ENCODE measurements at places on chromosomes 16 and 17. TPM values are rescaled to one million over a fixed set of nuclear protein-coding genes. Genes with fewer than 3 reads are reported as not detected.
A peak's percentile ranks its signal among the peaks of the same experiment; 100 is the strongest.

DNA sequence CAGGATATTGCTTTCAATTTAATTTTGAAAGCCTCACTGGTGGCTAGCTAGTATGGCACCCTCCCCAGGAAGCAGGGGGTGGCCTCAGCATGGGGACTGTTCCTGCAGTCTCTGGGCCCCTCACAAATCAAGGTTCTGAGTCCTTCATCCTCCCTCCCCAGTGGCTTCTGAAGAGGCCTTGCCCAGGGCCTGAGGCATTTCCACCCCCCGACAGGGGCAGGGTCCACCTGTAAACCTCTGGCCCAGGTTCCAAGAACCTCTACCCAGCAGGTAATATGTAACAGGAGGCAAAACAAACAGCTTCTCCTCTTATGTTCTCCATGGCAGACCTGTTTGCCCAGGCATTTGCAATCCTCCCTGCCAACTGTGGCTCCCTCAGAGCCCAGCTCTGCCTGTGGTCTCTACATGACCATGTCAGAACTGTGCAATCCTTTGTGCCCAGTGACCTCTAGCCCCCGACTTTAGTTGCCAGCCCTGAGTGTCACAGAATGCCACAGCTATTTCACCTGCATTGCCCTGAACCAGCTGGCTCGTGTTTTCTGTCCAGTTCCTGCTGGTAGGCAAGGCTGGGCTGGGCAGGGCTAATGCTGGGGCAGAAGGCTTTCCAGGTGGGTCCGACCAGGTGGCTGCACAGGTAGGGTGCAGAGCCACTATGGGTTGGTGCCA is 14.3 kb downstream of the ACSF2 start:
- no peaks in the 10 kb centered on the region for H3K27me3 ChIP-seq
- peaks cover 19% of the 10 kb centered on the region for H3K4me1 ChIP-seq
- DNase-seq = no peak

PDILT gene
- not detected for total RNA-seq

NAA60 gene
- 8.2 TPM for total RNA-seq

GRCh38 chr17:44432254-44433157 is 43.1 kb upstream of the ITGA2B start:
- DNase-seq = no peak
- peaks cover 28% of the 10 kb centered on the region for H3K36me3 ChIP-seq
- H3K27ac ChIP-seq = no peak overlapping the region
- no peaks in the 10 kb centered on the region for H3K27me3 ChIP-seq
- H3K4me1 ChIP-seq = no peaks in the 10 kb centered on the region
- H3K4me3 ChIP-seq = no peak overlapping the region

DNA sequence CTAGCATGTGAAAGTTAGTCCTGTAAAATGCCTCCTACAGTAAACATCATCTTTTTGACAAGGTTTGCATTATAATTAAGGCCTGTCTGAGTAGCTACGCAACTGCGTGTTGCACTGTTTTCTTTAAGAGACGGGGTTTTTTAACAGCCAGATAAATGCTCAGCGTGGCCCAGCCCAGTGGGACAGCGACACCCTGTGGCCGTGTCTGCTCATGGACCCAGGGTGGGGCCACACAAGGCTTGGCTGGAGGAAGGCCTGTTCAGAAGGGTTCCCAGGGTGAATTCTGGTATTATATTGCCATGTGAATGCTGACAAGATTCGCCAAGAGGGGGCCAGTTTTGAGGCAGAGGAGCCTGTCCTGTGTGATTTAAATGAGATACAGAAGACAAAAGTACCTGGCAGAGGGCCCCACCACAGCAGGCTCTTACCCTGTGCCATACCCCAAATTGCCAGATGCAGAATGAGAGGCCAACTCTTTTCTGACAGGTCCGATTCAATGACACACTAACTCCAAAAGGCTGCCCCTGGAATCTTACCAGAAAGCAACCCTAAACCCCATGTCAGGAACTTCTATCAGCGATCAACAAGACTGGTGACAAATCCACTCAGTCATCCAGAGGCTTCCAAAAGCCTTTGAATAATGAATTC is 65.9 kb upstream of the IRX6 start:
- H3K27me3 ChIP-seq = peaks cover 2% of the 10 kb centered on the region
- no peak overlapping the region for H3K27ac ChIP-seq
- no peak overlapping the region for H3K4me3 ChIP-seq
- no peaks in the 10 kb centered on the region for H3K36me3 ChIP-seq

- H3K27ac ChIP-seq = no peak overlapping the region
- no peaks in the 10 kb centered on the region for H3K27me3 ChIP-seq
- no peak overlapping the region for H3K4me3 ChIP-seq
- no peaks in the 10 kb centered on the region for H3K36me3 ChIP-seq
- no peak for DNase-seq
These were observed 1437.5 kb upstream of the CDH8 start for GRCh38 chr16:63473725-63474124.

GRCh38 chr16:23508589-23509440 is 1.5 kb downstream of the GGA2 start:
- peak; percentile 44 for DNase-seq
- peak overlapping the region; percentile 62 for H3K27ac ChIP-seq
- H3K27me3 ChIP-seq = no peaks in the 10 kb centered on the region
- peak overlapping the region; percentile 56 for H3K4me3 ChIP-seq

FBXW10 gene
- 0.09 TPM for total RNA-seq

CDH3 gene
- 0.27 TPM for total RNA-seq

- no peaks in the 10 kb centered on the region for H3K36me3 ChIP-seq
- DNase-seq = no peak
- no peaks in the 10 kb centered on the region for H3K27me3 ChIP-seq
- H3K4me3 ChIP-seq = no peak overlapping the region
- peaks cover 24% of the 10 kb centered on the region for H3K4me1 ChIP-seq
These were observed 9.5 kb downstream of the CDK3 start for GRCh38 chr17:76009969-76010661.

DNA sequence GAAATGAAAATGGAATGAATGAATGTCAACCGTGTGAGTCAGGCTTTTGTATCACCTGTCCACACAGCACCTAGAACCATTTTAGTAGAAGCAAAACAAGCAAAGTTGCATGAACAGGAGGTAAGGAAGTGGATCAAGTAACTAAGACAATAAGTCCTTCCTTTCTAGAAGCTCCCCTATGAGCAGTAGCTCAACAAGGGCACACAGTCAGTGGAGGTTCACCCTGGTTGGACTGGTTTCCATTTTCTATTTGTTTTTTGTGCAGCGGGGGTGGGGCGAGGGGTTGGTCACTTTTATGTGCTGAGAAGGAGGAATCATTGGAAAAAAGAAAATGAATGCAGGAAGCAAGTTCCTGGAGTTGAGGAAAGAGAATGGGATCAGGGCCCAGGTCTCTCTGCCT is 4.0 kb upstream of the HSBP1 start:
- no peak overlapping the region for H3K4me3 ChIP-seq
- no peak overlapping the region for H3K27ac ChIP-seq
- peaks cover 12% of the 10 kb centered on the region for H3K4me1 ChIP-seq
- DNase-seq = no peak
- no peaks in the 10 kb centered on the region for H3K36me3 ChIP-seq

GRCh38 chr16:71426069-71426879 is 15.6 kb downstream of the TLE7 start:
- no peaks in the 10 kb centered on the region for H3K4me1 ChIP-seq
- no peaks in the 10 kb centered on the region for H3K36me3 ChIP-seq
- no peak overlapping the region for H3K4me3 ChIP-seq
- H3K27me3 ChIP-seq = peaks cover 36% of the 10 kb centered on the region

DNA sequence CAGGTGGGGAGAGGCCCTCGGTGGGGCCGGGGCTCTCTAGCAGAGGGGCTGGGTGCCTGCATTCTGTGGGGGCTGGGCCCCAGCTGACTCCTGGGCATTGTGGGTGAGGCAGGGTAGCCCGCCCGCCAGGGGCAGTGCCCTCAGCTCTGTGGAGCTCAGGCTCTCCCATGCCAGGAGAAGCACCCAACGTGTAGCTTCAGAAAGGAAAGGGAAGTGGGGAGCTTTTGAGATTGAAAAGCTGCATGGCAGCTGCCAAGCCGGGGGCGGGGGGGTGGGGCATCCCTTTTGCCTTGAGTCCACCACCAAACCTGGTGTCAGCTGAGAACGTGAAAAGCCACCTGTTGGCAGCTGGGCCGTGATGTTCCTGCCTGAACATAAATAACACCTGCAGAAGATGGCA is 192.1 kb upstream of the CIBAR2 start:
- H3K4me1 ChIP-seq = peaks cover 79% of the 10 kb centered on the region
- no peak overlapping the region for H3K4me3 ChIP-seq
- H3K27ac ChIP-seq = no peak overlapping the region
- H3K36me3 ChIP-seq = no peaks in the 10 kb centered on the region

GJC1 gene
- 22.1 TPM for total RNA-seq

ODAD4 gene
- total RNA-seq = 0.44 TPM

DNA sequence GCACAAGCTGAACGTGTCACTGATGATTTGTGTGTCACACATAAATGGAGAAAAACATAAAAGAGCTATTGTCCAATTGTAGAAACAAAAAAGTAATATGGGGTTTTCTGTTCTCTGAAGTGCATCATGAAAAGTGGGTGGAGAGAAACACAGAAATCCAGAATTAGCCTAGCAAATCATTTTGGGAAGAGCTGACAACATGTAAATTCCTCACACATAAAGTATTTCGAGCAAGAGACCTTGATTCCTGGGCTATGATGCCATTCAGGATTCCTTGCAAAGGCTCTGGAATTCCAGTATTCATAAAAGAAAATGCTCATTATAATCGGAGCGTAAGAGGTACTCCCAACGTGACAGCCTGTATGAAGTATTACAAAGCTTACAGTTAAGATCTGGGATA is 1.1 kb downstream of the DCUN1D3 start:
- H3K4me3 ChIP-seq = peak overlapping the region; percentile 90
- peak; percentile 71 for DNase-seq
- peaks cover 13% of the 10 kb centered on the region for H3K36me3 ChIP-seq
- H3K27ac ChIP-seq = peak overlapping the region; percentile 99
- peaks cover 20% of the 10 kb centered on the region for H3K4me1 ChIP-seq

EPOP gene
- 0.31 TPM for total RNA-seq
